ENCODE measurements at places on chromosomes 2 and 18.

DNA sequence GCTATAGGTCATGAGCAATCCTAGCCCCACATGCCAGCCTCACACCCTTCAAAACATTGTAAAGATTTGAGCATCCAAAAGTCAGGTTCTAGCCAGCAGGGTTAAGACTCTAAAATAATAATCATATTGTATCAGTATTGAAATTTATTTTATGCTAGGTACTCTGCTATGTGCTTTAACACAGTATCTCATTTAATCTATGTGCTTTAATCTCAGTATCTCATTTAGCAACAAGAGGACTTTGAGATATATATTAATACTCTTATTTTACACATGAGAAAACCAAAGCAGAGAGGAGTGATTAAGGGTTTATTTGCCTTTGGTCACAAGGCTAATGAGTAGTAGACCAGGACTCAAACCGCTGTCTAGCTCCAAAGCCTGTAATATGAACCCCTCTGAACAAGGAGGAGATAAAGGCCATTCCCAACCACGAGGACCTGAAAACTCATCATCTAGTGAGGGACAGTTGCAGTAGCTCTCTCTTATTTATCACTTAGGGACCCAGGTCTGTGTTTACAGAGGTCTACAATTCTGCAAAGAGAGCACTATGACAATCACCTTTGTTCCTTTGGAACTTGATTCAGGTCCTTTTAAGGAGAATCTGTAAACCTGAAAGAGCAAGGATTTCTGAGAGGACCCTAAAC is 116.5 kb upstream of the SERTAD2 start:
- DNase-seq, result no peak

DNA sequence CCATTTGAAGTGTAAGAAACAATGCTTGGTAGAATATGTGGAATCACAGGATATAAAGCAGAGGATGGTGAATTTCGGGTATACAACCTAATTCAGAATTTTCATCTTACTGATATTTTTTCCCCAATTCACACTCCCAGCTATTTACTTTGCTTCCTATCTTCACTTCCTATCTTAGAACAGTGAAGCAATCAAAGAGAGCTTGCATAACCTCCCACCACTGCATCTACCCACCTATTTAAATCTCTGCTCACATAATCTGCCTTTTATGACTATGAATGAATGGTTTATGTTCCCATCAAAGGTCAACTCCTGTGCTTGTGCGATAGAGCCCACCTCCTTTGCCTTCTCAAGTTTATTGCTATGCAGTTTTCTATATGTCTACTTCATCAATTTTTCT is 3.3 kb downstream of the RMDN2 start:
- no peak for DNase-seq

DNA sequence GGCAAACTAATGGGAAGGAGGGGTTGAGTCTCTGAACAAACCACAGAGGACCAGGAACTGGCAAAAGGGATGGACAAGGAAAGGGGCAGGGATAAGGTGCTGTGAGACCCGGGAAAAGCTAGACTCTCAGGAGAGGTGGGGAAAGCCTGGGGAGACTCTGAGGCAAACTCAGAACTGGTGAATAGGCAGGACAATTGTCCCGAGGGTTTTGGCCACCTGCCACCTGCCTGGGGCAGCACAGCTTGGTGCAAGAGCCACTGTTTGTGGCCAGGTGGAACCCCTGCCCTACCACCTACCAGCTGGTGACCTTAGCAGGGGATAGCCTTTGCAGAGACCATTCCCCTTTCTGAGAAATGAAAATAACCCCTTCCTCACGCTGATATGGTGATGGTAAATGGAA is 129.4 kb upstream of the ASB18 start:
- no peak for DNase-seq

DNA sequence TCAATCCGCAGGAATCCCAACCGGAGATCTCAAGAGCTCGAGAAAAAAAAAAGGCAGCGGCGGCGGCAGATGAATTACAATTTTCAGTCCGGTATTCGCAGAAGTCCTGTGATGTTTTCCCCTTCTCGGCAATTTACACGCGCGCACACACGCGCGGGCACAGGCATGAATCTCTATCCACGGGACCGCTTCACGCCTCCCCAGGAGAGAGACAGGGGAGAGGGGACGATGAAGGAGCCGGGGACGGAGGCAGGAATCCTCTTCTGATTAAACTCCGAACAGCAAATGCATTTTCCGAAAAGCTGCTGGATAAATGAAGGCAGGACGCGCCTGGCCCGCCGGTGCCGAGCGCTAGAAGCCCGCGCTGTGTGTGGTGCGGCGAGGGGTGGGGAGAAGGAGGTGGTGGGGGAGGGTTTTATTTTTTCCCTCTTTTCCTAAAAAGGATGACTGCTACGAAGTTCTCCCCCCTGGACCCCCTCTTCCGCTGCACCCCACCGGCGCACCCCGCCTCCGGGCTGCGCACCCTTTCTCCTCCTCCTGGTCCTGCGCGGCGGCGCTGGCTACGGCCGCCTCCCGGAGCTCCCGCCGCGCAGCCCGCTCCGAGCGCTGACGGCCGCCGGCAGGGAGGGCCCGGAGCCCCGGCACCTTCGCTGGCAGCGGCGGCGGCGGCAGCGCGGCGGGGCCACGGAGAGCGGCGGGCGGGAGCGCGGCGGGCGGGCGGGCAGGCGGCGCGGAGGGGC is at the start of gene BCL2:
BCL2 (minus strand) TSS at position 387 of the 740 bp plus-strand sequence.
- DNase-seq, result peak; percentile 58

DNA sequence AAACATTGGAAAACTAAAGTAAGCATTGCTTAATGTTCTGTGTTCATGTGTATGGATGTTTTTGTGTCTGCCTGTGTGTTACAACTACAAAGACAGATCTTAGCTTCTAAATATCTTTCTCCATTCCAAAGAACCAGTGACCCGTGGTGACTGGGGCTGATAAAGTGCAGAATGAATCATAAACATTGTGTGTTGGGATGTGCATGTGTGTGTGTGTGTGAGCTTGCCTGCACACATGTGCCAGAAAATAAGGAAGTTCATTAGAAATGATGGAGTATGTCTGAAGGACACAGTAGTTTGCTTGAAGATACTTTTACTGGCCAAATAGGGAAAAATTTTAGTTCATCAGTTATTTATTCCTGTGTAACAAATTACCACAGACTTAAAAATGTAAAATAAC is 756.6 kb upstream of the CELF4 start:
- no peak for DNase-seq

DNA sequence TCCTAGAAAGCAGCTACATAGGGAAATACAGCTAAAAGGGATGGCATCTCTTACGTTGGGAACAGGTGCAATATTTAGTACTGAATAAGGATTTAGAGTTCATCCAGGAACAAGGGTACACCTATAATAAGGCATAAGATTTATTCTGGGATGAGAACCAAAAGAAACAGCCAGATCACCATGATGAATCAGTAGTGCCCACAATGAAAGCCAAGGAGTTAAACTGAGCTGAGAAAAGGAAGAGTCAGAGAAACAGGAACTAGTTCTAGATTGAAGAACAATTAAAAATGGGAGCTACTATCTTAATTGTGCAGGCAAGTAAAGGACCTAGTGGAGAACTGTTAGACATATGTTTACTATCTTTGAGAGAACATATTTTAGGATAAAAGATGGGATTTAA is 692.3 kb downstream of the LRP1B start:
- DNase-seq, result no peak

DNA sequence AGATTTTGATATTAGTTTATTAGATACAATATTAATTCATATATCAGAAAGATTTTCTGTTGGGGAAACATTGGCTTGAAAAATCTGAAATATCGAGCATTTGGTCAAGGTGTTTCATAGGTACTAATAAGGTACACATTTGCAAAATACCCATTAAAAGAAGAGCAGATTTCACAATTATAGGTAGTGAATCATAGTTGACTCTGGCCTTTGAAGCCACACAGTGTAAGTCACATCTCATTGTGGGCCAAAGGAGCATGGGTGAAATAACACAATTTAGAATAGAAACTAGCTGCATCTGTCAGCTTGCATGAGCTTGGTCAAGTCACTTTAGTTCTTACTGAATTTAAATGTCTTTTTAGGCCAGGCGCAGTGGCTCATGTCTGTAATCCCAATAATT is 4.9 kb downstream of the KDM3A start:
- DNase-seq, result peak; percentile 12

DNA sequence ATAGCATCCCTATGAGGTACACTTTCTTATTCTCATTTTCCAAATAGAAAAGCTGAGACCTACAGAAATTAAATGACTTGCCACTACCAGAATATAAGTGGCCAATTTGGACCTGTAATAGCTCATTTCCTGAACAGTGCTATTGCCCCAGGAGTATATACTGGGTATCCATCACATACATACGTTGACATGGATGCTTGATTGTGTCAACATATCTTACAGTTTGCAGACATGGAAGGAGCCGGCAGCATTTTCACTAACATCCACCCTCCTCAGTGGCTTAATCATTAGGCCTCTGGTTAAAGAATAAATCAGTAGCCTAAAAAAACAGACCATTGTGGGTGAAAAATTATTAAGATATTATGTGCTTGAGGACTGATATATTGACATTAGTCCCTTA is 829.3 kb downstream of the LRP1B start:
- DNase-seq, result no peak

DNA sequence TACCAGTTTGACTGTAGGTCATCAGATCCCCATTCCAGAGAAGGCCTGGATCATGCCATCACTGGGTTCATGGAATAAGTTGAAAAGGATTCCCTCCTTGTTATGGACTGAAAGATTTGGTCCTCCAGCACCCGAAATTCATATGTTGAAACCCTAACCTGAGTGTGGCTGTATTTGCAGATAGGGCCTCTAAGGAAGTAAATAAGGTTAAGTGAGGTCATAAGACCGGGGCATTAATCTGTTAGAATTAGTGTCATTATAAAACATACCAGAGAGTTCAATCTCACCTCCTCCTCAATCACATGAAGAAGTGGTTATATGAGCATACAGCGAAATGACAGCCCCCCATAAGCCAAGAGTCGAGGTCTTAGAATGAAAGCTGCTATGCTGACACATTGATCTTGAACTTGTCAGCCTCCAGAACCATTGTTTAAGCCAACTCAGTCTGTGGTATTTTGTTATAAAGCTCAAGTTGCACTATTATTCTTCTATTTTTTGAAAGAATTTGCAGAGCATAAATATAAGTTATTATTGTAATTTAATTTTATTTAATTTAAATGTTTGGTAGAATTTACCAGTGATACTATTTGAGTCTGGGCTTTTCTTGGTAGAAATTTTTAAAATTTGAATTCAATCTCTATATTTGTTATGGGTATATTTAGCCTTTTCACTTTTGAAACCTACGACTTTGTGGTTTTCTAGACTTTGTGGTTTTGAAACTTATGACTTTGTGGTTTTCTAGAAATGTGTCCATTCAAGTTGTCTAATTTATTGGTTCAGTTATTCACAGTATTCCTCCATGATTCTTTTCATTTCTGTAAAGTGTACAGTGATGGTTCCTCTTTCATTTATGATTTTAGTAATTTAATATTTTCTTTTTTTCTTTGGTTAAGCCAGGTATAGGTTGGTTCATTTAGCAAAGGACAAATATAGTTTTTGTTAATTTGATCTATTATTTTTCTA is 1206.7 kb upstream of the CDH2 start:
- no peak for DNase-seq

- DNase-seq, result no peak
These were observed 93.6 kb downstream of the DNER start for GRCh38 chr2:229620759-229621158.

DNA sequence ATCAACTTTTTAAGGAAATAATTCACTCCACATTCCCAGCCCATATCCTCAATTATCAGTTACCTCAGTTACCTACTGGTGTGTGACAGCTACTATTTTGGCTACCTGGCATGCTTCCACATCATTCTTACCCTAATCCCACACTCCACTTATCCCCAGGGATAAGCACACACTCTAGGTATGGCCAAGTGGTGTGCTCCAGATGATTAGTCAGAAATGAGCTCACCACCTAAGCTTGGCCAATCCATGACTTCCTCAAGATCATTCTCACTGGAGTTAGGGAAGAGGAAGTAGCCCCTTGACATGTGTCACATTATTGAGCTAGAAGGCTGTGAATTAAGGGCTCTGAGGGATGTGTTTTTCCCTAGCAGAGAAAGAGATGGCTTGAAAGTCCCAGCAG is 20.9 kb upstream of the SMAD4 start:
- no peak for DNase-seq

GRCh38 chr18:7764405-7764804 is 197.3 kb downstream of the PTPRM start:
- DNase-seq, result no peak

DNA sequence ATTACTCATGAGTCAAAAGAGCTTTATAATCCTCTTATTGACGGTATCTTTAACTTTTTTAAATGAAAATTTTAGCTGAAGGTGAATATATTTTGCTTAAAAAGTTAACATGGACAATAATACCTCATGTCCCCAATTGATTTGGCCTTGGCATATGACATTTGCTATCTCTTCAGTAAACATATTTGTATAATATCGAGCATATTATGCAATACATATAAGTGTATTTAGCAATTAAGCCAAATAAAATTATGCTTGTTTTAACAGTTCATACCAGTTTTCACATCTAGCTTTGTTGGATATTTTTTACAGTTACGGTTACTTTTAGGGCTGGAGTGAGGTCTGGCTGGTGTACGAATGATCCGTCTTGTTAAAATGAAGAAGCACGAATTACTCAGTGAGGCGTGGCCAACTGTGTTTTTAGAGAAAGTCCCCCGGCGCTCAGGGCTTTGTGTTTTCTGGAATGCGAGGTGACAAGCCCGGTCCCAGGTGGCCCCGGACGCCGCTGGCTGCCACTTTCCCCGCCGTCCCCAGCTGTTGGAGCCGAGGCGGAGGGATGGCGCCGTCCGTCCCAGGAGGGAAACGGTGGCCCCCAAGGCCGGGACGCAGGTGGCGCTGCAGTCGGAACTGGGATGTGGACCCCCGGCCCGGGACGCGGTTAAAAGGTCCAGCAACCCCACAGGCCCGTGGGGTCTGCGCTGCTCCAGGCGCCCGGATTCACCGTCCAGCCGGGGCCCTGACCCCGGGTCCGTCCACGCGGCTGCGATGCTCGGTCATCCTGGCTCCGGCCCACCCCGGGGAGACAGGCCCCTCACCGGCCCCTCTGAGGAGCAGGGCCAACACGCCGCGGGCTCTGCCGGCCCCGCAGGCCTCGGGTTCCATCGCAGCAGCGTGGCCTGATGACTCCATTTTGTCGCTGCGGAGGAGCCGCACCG is 41.3 kb downstream of the TMEM18 start:
- no peak for DNase-seq

DNA sequence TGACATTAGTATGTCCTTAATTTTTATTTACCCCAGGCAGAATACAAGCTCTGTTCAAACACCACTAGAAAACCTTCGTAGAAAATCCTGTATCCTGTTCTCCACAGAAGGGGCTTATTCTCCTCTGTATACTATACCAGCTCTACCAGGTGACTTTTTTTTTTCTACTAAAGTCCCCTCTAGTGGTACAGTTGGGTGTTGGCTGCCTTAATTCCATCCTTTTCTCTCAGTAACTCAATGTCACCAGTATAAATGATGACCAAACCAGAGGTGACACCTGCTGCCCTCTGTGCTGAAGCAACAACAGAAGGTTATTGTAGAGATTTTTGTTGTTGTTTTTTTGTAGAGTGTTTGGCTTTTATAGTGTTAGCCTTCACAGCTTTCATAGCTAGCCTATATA is 1322.0 kb downstream of the LRP1B start:
- no peak for DNase-seq

Data from activated CD4-positive, alpha-beta T cell treated with anti-CD3 and anti-CD28 coated beads, Interleukin-2, Interleukin-6, amounts not matched to agents 100 ng/mL and 50 ng/mL, durations not matched to agents 16 hours and 8 hours (primary cell).